Hematopoietic multipotent progenitor cell treated with erythropoietin and hydrocortisone succinate and interleukin-3 and kit ligand, for 8 days (in vitro differentiated cells): ENCODE measurements at places on chromosomes 1 and 21.

- no peak for DNase-seq
Measured at GRCh38 chr1:203463469-203464062, 12.0 kb upstream of the PRELP start.

- no peak for DNase-seq
Measured at GRCh38 chr1:41378999-41379737, 17.9 kb downstream of the FOXO6 start.

DNA sequence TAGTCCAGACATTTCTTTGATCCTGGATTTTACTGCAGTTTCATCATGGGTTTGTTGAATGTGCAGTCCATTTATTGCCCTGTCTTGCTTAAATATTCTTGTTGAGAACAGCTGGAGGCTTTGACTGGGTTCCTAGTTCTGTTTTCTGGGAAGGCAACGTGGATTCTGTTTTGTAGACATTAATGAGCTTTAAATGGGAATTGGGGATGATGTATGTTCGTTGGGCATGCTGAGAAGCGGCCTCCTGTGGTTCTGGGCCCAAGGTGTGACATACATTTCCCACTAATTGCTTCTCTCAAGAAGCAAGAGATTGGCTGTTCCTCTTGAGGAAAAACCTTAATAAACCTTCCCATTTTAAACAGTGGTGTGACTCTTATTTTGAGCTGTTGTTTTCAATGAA lies 22.9 kb downstream of the INKA2 start:
- no peak for DNase-seq

- no peak for DNase-seq
Measured at GRCh38 chr1:18339161-18339560, 141.6 kb upstream of the KLHDC7A start.

DNA sequence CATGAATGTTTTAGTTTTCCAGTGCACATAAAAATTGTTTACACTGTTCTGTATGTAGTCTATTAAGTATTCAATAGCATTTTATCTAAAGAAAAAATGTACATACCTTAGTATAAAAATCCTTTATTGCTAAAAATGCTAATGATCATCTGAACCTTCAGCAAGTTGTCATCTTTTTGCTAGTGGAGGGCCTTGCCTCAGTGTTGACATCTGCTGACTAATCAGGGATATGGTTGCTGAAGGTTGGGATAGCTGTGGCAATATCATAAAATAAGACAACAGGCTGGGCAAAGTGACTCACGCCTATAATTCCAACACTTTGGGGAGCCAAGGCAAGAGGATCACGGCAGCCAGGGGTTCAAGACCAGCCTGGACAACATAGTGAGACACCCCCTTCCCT lies 9.0 kb downstream of the DYNLT5 start:
- DNase-seq = no peak

DNA sequence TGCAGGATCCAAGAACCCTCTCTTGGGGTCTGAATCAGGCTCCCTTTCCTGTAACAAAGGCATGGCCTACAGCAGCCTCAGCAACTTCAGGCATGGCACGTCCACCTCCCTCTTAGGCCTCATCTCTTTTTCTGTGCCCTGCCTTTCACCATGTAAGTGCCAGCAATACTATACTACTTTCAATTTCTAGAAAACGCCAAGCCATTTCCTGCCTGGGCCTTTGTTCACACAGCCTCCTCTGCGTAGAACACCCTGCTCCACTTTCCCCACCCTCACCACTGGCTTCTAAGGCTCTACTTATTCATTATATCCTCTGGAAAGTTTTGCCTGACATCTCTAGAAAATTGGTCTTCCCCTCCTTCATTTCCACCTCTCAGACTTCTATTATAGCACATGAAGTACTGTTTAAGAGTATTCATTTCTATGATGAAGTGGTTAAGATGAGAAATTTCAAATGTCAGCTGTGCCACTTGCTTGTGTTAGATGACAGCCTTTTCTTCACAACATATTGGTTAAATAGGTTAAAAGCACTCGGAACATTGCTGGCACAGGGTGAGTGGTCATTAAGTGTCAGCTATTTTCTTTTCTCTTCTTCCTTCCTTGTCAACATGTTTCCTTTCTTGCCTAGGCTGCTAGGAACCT lies 41.6 kb upstream of the VWA5B1 start:
- no peak for DNase-seq

DNA sequence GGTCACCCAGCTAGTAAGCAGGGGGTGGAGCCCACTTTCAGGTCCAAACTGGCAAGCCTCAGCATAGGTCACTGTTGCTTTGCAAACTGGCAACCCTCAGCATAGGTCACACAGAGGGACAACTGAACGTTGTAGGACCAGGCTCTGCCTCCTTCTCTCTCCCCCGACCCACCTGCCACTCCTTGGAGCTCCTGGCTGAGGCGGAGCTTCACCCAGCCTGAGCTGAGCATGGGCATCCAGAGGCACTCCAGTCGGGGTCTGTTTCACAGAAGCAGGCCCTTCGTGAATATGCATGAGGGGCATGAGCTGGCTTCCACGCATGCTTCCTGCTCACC lies 24.2 kb downstream of the CAPZB start:
- no peak for DNase-seq

- DNase-seq = no peak
Measured at GRCh38 chr1:177065430-177065829, 99.1 kb downstream of the ASTN1 start.

GRCh38 chr1:206738370-206739366 lies 31.9 kb upstream of the IL19 start:
- peak; percentile 36 for DNase-seq

DNA sequence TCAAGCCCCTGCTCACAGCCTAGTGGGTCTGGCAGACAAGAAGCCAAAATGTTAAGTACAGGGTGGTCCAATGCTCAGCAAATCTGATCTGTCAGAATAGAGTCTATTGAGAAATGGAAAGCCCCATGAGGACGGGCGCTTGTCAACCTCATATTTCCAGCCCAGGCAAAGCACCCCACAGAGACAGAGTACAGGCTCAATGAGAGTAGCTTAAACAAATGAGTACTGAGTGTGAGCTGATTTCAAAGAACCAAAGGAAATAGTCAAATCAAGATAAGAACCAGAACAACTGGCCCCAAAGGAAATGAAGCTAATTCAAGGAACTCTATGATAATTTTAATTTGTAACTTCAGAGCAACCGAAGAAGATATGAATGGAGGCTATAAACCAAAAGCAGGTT lies 44.6 kb upstream of the SLC30A1 start:
- DNase-seq = peak; percentile 23

GRCh38 chr1:69499203-69499803 lies 68.4 kb upstream of the LRRC7 start:
- DNase-seq = peak; percentile 27

DNA sequence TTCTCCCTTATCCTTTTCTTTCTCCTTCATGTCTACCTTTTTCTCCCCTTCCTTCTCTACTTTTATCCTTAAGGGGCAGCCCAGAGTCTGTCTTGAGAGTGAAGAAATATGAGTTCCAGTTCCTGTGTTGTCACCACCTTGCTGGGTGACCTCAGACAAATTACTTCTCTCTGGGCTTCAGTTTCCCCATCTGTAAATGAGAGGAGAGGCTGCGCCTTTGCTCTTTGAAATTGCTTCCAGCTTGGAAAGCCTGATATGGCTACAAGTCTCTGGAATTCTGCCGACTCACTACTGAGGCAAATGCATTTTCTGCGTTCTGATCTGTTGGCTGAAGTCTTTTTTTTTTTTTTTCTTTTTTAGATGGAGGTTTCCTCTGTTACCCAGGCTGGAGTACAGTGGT lies 119.2 kb downstream of the SYF2 start:
- no peak for DNase-seq

DNA sequence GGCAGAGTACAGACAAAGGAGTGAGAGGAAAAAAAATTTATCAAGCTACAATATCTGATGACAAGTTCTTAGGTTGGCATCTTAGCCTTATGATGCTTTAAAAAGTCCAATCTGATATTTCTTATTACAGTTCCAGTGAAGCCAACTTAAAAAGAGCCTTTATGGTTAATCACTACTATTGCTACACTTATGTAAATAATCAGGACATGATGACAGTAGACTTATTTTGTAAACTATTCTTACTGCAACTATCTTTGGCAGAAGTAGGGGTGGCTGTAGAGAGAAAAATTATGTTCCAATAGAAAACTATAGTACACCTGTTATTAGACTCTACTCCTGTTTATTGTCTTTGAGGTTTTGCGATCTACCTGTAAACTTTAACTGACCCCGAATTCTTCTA lies 25.8 kb upstream of the NUF2 start:
- no peak for DNase-seq

DNA sequence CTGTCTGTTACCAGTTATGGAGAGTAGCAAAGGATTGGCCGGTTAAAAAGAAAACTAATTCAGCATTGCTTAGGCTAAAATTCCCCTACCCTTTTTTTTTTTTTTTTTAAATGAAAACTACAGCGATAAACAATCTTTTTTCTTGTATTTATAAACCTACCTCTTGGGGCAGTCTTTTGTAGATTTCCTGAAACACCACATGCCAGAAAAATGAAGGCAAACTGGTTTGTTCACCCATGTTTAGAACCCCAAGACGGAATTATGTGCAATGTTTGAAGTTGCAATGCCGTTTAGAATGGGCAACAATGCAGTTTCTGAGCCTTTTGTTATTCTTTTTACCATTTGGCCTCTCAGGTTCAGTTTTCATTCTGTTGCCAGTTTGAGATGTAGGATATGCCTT lies 59.1 kb downstream of the PRDM2 start:
- DNase-seq = no peak

DNA sequence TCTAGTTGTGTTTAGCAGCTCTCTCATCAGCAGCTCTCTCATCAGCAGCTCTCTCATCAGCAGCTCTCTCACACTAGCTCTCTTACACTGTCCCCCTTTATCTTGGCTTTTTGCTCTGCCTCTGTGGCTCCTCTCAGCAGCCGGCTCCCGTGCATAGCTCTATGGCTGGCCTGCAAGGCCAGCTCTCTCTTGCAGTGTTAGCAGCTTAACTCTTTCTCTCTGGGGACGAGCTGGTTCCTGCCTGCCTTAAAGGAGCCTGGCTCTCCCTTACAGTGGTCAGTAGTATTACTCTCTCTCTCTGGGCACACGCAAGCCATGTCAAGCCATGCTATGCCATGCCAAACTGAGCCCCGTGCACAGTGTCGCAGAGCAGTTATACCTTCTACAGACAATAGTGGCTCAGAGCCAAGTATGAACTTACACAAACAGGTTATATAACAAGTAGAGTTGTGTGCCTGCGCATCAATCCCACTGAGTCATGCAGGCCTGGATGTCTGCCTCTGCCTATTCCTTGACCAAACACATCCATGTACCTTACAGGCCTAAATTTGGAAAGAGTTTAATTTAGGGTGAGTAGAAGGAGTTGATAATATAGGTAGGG lies 295.9 kb downstream of the TPR start:
- DNase-seq = no peak

DNA sequence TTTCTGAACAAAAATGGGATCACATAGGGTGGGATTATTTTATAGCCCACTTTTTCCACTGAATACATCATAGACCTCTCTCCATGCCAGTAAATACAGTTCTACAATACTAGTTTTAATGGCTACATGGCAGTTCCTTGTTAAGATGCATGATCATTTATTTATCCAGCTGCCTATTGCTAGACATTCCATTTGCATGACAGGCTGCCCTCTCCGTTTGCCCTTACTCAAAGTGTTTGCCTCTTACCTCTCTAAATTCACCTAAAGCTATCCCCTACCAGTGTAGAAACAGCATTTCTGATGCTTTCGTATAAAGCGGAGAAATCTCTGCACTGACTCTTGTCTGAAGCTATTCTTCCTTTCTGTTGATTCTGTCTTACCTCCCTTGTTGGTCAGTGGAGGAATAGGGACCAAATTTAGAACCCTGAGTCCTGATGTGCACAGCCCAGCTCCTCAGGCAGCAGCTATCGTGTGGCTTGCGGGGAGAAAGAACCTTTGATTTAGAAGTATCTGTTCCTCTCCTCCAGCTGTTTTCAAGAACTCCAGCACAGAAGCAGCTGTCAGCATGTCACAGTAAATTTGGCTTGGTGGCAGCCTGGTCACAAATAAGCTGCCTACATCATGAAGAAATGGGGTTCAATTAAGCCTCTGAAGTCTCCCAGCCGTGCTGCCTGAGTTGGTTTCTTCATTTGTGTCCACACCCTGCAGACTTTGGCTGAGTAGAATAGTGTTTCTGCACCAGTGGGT lies 337.3 kb downstream of the PRDM2 start:
- no peak for DNase-seq

GRCh38 chr1:62652387-62652786 lies 35.8 kb downstream of the DOCK7 start:
- DNase-seq = no peak

- DNase-seq = no peak
Measured at GRCh38 chr1:16152481-16153087, 3.3 kb downstream of the EPHA2 start.

GRCh38 chr1:86015375-86015774 lies 141.2 kb downstream of the COL24A1 start:
- DNase-seq = no peak

DNA sequence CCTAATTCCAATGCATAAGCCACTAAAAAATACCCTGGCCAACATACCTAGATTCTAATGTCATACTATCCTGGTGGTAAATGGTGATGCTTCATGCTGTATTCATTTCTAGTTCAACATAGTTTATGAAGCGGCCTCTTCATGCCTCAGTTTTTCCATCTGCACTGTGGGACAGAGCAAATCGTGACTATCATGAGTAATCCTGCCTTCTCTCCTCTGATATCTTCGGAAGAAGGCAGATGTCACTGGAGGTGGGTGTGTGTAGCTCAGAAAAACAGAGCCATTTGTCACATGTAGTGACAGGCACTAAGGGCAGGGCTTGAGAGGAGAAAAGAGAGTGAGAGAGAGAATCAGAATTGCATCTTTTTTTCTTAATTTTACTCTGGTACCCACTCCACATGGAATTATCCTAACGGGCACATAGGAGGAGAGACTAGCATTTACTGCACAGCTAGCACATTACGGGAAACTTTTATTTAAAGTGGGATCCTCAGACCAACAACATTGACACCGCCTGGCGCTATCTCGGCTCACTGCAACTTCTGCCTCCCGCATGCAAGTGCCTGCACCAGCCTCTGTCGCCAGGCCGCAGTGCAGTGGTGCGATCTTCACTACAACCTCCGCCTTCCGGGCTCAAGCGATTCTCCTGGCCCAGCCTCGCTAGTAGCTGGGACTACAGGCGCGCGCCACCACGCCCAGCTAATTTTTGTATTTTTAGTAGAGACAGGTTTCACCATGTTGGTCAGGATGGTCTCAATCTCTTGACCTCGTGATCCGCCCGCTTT lies 78.4 kb upstream of the KCNA3 start:
- no peak for DNase-seq

GRCh38 chr1:29939079-29939478 lies 702.8 kb downstream of the PTPRU start:
- no peak for DNase-seq

GRCh38 chr21:36767096-36767495 lies 68.2 kb downstream of the SIM2 start:
- DNase-seq = no peak
